ENCODE measurements at places on chromosomes 12 and 14.

DNA sequence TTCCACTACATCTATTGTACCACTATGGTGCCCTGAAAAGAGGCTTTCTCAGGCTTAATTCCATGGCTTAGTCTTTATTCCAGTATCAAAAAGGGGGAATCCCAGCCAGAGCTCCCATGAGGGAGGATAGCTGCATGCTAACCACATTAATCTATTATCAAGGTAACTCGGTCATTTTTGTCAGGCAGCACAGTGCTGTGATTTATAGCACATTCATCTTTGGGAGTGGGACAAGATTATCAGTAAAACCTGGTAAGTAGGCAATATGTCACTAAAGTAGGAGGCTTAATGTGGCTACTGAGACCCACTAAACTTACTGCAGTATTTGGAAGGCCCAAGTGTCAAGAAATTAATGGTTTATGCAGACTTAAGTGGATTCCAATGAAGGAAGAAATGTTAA is 58.9 kb downstream of the DAD1 start:
- DNase-seq = no peak

- DNase-seq = no peak
These were observed 182.3 kb downstream of the SLC41A2 start for GRCh38 chr12:104775731-104776231.

- DNase-seq = no peak
These were observed 492.5 kb downstream of the FUT8 start for GRCh38 chr14:65904988-65905387.

DNA sequence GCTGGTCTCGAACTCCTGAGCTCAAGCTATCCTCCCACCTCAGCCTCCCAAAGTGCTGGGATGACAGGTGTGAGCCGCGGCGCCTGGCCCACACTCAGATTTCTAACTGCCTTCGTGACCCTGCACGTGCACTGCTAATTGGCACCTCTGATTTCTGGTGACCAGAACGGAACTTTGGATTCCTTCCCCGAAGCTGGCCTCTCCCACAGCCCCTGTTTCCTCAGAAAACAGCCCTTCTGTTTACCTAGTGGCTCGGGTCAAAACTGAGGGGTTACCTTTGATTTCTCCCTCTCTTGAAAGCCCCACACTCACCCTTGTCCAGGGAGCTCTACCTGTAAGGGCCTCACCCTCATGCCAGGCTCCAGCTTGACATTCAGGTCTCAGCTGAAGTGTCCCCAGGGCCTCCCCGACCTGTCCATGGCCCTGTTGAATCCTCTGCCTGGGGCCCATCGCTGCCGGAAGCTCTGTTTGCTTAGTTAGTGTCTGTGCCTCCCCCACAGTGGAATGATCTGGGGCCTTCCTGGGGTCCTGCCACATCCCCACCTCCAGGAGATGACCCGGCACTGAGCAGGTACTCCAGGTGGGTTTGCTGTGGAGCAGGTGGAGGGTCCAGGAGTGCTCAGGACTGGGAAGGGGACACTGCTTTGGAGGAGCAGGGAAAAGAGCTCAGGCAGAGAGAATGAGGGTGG is 24.4 kb upstream of the FAM181A start:
- no peak for DNase-seq

Data from KBM-7 (cell line).